ENCODE measurements at places on chromosomes 16 and 17.
A peak's percentile ranks its signal among the peaks of the same experiment; 100 is the strongest.

DNA sequence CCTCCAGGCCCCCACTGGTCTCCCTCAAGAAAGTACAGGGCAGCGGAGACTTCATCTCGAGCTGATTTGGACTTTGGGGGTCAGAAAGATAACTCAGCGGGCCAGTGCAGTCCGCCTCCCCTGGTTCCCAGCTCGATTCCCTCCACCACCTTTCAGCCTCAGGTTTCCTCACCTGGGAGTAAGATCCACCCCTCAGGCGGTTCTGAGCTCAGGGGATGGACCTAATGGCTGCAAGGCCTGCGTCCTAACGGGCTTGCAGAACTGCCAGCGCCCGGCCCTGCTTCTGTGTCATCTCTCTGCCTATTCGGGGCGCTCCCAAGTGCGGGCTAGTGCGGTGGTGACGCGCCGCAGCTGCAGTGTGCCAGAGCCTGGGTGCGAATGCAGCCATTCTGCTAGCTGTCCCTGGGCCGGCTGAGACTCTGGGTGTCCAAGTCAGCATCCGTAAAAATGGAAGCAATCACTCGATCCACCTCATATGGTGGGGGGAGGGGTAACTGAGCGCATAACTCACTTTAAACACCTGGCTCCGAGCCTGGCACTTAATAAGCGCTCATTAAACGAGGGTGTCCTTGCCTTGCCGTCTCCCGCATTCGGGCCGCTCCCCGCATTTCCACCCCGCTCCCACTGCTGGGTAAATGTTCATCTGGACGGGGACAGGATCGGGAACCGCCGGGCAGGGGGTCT is 129.6 kb upstream of the LHX1 start:
- no peak for DNase-seq

DNA sequence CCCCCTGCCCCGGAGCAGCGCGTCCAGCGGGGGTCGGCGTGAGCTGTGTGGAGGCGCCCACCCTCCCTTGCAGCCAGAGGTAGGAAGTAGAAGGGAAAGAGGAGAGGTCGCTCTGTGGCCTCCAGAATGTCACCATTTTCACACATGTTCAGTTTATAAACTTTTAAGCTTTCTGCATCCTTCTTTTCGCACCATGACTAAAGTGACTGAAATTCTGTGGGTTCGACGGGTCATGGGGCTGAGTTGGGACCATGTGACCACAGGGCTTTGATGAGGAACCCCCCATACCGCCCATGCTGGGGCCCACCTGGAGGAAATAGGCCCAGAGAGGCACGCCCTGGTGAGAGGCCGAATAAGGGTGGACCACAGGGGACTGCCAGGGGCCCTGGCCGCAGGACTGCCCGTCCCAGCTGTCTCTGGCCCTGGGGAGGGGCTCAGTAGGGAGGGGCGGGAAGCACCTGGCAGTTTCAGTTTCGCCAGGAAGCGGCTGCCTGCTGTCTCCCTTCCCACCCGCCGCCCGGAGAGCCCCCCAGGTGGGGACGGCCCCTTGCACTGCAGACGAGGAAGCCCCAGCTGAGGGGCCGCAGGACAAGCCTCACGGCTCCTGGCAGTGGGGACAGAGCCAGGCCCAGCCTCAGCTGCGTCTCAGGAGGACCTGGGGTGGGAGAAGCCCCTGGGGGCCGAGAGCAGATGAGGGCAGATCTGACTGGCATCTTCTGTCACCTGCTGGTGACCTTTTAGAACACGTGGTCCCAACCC is 9.0 kb downstream of the CBFA2T3 start:
- no peak for DNase-seq

GRCh38 chr17:82685291-82685690 is 13.2 kb downstream of the RAB40B start:
- DNase-seq = no peak

GRCh38 chr16:66194866-66195265 is 171.6 kb upstream of the CDH5 start:
- no peak for DNase-seq

DNA sequence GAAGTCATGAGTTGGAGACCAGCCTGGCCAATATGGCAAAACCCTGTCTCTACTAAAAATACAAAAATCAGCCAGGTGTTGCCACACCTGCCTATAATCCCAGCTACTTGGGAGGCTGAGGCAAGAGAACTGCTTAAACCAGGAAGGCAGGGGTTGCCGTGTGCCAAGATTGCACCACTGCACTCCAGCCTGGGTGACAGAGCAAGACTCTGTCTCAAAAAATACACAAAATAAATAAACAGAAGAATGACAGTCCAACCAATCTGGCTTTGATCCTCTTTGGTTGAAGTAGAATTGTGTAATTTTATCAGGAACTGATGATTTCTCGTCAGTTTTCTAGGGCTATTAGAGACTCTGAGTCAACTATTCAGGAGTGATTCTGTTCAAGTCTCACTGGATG is 79.4 kb downstream of the SLC5A11 start:
- DNase-seq = no peak

DNA sequence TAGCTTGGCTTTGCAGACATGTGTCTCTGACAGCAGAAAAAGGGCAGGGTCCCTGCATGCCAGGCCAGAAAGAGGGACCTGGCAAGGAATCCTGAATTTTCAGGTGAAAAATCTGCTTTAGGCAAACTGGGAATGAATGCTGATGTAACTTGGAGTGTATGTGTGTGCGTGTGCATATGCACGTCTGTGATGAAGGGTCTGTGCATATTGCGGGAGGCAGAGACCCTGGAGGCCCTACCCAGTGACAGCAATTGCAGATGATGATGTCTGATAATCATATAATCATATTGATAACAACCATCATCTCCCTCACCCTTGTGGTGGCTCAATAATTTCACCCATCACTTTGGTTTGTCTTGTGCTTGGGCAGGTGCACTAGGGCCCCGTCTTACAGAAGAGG is 80.7 kb upstream of the SDK2 start:
- no peak for DNase-seq

GRCh38 chr16:2825906-2826305 is 4.2 kb upstream of the ZG16B start:
- DNase-seq = no peak

- DNase-seq = no peak
Observed at GRCh38 chr17:30956764-30957374, 14.0 kb upstream of the RNF135 start.

DNA sequence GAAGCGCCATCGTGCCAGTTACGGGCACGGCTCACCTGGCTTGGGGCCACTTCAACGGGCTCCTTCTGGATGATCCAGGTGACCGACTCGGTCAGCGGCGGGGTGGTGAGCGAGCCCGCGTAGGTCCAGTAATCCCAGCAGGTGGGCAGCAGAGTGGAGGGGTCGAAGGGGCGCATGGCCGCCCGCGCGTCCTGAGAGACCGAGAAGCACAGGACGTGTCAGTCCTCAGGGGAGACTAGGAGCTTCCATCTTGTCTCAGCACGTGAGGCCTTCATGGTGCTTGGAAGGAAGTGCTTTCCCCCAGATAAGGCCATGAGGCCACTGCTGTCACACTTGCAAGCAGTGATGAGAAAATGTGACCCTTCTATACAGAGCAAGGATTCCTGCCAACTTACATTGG is 22.5 kb upstream of the SLC7A5 start:
- DNase-seq = no peak

DNA sequence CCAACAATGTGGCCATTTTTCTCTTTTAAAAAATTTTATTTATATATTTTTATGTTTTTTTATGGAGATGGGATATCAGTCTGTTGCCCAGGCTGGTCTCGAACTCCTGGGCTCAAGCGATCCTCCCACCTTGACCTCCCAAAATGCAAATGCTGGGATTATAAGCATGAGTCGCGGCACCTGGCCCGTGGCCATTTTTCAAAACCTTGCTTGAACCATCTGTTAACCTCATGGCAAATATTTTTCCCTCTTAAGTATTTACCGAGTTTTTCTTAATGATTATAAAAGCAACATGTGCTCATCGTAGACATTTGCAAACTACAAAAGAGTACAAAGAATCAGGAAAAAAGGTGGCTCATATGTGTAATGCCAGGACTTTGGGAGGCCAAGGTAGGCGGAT is 127.6 kb downstream of the ABCC6 start:
- no peak for DNase-seq

DNA sequence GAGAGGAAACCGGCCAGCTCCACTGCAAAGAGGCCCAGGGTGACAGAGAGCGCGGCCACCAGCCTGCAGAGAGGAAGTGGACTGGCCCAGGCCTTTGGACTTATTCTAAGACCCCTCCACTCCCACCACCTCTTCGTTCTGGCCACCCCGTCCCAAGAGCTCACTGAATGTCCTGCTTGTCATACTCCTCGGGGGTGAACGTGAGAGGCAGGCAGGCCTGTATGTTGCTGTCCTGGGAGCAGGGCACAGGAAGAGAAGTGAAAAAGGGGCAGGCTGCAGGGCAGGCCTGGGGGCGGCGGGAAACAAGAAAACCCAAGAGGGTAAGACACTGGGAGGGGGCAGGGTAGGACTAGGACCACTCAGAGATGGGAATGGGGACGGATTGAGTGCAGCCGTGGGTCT is 384 bp downstream of the TMEM107 start:
- DNase-seq = peak; percentile 32

DNA sequence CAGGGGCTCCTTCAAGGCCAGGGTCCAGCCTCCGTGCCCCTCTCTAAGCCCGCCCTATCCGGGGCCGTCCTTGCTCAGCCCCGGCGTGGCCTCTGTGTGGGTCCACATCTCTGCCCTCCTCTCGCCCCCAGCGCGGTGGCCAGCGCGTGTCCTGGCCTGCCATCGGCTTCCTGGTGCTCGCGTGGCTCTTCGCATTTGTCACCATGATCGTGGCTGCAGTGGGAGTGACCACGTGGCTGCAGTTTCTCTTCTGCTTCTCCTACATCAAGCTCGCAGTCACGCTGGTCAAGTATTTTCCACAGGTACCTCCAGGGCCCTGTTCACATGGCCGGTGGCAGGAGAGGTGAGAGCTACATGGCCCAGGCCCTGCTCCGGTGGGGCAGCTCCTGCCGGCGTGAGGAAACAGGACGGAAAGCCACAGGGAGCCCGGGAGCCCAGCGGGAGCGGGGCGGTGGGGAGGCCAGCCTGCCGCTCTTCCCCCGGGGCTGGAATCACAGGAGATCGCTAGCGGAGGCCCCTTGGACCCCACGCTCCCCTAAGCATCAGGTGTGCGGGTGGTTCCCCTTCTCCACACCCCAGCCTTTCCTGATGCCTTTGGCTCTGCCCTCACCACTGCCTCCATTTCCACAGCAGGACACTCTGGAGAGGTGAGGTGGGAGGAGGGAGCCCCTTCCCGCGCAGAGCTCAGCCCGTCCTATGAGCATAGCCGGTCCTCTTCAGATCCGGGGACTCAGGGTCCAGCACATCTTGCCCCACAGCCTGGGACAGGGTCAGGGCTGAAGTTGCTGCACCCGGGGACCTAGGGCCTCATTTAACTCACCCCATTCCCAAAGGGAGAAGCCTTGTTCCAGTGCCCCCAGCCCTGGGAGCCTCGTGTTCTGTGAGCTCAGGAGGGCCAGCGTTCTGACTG is 10.2 kb downstream of the TAX1BP3 start:
- DNase-seq = peak; percentile 63

- peak; percentile 20 for DNase-seq
Observed at GRCh38 chr17:81365601-81366585, 29.4 kb upstream of the BAHCC1 start.

- peak; percentile 54 for DNase-seq
Observed at GRCh38 chr17:79801156-79802038, 4.5 kb upstream of the CBX8 start.

DNA sequence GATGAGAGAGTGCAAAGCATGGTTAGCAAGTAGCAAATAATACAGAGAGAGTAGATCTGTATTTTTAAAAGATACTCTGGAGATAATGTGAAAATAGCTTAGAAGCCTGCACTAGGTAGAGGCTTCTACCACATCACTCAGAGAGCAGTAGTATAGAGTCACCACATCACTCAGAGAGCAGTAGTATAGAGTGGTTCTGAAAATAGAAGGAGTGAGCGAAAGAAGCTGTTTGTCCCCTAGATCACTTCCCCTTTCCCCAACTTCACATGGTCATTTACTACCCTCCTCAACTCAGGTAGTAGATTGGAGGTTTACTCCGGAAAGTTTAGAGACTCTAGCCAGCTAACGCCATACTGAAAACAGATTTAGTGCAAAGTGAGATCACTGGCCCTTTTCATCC is 17.1 kb downstream of the DGKE start:
- peak; percentile 13 for DNase-seq

- no peak for DNase-seq
Observed at GRCh38 chr17:27871407-27871806, 21.8 kb downstream of the LYRM9 start.

DNA sequence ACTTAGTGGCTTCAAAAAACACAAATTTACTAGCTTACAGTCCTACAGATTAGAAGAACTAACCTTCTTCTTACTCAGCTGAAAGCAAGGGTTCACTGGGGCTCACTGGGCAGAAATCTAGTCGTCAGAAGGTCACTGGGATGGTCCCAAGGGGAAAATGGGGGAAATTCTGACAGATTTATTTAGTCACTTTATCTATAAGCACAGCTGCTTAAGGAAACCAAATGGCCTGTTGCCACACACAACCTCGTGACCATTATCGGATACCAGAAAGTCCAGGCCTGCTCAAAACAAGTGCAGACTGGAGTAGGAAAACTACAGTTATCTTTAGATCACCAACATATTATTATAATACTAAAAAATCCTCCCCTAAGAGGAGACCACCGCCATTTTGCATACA is 374.6 kb upstream of the ASIC2 start:
- no peak for DNase-seq

DNA sequence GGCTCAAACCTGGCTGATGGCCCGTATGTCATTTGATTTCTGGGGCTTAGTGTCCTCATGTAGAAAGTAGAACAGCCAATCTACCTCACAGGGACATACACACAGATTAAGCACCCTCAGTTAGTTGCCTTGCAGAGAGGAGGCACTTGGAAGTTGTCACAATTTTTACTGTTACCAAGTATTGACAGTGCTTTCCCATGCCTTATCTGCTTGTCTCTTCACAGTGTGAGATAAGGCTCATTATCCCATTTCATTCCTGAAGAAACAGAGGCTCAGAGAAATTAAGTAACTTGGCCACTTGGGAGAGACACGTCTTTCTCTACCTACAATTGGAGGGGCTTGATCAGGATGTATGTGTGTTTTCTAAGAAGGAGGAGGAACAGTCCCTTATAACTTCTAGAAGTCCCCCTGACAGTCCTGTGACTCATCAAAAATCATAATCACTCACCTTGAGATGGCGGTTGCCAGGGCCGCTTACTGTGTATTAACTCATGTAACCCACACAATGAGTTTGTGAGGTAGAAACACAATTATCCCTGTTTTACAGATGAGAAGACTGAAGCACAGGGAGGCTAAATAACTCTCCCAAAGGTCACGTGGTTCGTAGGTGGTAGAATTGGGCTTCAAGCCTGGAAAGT is 56.9 kb upstream of the LHX1 start:
- no peak for DNase-seq

- DNase-seq = no peak
Observed at GRCh38 chr16:9922441-9922840, 259.8 kb downstream of the GRIN2A start.

GRCh38 chr17:3796110-3796821 is 4.7 kb downstream of the ITGAE start:
- DNase-seq = peak; percentile 52
